ENCODE measurements at places on chromosomes 3 and 15.

DNA sequence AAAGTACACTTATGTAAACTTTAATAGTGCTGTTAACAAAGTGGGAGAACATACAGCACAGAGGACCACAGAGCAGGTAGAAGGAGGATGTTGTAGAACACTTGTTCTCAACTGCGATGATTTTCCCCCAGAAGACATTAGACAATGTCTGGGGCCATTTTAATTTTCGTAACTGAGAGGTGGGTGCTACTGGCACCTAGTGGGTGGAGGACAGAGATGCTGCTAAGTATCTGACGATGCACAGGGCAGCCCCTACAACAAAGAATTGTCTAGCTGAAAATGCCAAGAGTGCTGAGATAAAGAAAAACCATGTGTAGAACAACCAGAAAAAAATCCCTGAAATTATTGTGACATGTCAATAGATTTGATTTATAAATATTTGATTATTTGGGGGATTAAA is 5.0 kb upstream of the KBTBD8 start:
- H3K4me1 ChIP-seq = no peaks in the 10 kb centered on the region
- no peaks in the 10 kb centered on the region for H3K36me3 ChIP-seq
- no peak for DNase-seq
- H3K27me3 ChIP-seq = peaks cover 28% of the 10 kb centered on the region
- H3K4me3 ChIP-seq = no peak overlapping the region
- no peak overlapping the region for H3K27ac ChIP-seq

DNA sequence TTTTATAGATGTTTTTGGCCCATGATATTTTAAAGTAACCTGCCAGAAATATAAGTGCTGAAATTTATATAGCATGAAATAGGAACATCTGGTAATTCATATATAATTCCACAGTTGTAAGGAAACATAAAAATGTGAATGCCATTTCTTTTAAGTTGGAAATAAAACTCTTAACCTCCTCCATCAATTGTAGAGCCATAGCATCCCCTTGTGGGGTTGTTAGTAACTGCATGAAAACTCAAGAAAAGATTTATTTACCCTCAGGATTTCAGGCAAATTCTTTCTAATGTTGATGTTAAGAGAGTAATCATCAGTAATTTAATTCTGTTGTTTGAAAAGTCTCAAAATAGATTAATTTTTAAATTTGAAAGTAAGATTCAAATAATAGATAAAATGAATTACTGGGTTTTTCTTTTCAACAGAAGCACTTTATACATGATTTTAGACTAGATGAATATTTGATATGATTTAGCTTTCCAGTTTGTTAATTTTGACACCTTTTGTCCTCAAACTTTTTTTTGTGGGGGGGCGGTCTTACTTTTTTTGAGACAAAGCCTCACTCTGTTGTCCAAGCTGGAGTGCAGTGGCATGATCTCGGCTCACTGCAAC is 74.7 kb downstream of the RASA2 start:
- no peak overlapping the region for H3K27ac ChIP-seq
- H3K36me3 ChIP-seq = no peaks in the 10 kb centered on the region
- no peak overlapping the region for H3K4me3 ChIP-seq
- peak; percentile 11 for DNase-seq
- H3K4me1 ChIP-seq = peaks cover 21% of the 10 kb centered on the region
- H3K27me3 ChIP-seq = no peaks in the 10 kb centered on the region

DNA sequence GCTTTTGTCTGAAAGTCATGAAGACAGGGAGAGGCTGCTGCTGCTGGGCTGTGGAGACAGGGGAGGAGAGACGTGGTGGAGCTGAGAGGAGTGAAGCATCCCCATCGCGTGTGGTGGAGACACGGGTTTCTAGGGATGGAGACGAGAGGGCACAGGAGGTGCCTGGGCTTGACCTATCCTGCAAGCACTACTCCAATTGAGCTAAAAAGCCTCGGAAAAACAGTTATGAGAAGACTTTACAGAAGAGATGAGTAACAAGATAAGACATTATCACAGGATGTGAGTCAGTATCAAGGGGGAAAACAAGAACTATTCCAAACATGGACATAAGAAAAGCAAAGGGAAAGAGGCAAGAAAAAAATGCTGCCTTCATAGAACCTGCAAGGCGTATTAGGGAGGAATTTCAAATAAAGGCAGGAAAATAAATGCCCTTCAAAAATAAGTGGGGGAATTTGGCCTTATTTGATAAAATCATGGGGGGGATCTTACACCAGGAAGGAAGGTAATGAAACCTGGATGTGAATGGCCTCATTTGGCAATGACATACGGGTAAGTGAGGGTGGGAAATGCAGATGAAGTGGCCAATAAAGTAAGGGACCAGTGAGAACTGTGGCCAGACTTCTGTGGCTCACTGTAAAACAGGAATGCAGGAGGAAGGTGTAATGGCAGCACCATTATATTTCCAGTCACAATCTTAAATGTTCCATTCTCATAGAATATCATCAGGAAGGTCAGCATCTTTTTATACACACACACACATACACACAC is 97.9 kb downstream of the PLD1 start:
- H3K36me3 ChIP-seq = no peaks in the 10 kb centered on the region
- no peak overlapping the region for H3K27ac ChIP-seq
- no peaks in the 10 kb centered on the region for H3K27me3 ChIP-seq
- no peak overlapping the region for H3K4me3 ChIP-seq

- no peak overlapping the region for H3K4me3 ChIP-seq
- H3K4me1 ChIP-seq = no peaks in the 10 kb centered on the region
- H3K27ac ChIP-seq = no peak overlapping the region
- no peaks in the 10 kb centered on the region for H3K36me3 ChIP-seq
- no peak for DNase-seq
Measured at GRCh38 chr3:144497452-144497851, 525.8 kb downstream of the DIPK2A start.

- no peaks in the 10 kb centered on the region for H3K27me3 ChIP-seq
- H3K36me3 ChIP-seq = no peaks in the 10 kb centered on the region
- no peak for DNase-seq
- H3K4me3 ChIP-seq = no peak overlapping the region
Measured at GRCh38 chr3:104137116-104137515, 1229.6 kb upstream of the ALCAM start.

All from transverse colon (tissue), 4 donors.